T-helper 22 cell (primary cell): ENCODE measurements at places on chromosomes 1 and 21.

- DNase-seq = no peak
These were observed 225.1 kb upstream of the C8B start for GRCh38 chr1:57190898-57191297.

DNA sequence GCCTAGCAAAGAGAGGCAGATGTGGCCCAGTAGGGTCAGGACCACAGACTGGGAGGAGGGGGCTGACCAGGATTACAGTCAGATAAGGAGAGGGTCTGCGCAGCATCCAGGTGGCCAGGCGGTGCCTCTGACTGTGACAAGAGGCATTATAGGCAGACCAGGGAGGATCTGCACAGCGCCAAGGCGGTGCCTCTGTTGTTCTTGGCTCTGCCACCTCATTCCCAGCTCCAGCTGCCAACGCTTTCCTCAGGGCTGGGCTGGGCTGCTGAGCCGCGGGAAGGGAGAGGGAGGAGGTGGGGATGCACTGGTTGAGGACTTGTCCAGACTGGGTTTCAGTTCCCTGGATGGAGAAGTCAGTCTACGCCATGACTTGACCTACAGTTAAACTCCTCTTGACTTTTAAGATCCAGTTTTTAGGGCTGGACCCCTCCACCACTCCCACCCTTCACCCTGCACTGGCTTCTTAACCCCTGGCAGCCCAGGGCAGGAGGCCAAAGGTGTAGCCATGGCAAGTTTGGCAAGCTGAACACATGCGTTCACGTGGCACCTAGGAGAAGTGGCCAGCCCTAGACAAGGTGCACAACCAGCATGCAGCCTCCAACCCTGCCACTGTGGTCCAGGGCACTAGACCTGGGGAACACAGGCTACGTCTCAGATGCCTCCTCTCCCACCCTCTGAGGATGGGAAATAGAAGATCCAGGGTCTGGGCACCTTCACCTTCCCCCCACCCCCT is 4.5 kb upstream of the CRABP2 start:
- no peak for DNase-seq

DNA sequence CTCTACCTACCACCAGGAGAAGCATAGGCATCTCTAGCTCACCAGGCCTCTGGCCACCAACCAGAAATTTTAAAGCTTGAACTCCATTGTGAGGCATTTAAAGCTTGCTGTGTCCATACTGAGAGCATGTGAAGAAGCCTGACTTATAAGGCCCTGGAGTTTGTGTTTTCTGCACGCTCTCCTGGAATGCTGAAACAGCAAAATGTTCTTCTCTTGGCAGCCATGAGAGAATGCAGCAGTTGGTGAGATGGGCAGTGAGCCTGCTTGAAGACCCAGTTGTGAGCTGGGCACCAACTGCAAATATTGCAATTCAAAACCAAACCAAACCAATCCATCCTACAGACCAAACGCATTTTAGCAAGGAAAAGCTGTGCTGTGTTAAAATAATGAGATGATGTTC is 170.0 kb upstream of the IVNS1ABP start:
- no peak for DNase-seq

GRCh38 chr1:57483954-57484353 is 60.1 kb upstream of the DAB1 start:
- no peak for DNase-seq

- DNase-seq = no peak
These were observed 161.9 kb upstream of the KCTD3 start for GRCh38 chr1:215405211-215405610.

- DNase-seq = no peak
These were observed 168.9 kb downstream of the LMO4 start for GRCh38 chr1:87497380-87498203.

GRCh38 chr1:118136187-118136941 is 48.7 kb downstream of the SPAG17 start:
- DNase-seq = no peak

DNA sequence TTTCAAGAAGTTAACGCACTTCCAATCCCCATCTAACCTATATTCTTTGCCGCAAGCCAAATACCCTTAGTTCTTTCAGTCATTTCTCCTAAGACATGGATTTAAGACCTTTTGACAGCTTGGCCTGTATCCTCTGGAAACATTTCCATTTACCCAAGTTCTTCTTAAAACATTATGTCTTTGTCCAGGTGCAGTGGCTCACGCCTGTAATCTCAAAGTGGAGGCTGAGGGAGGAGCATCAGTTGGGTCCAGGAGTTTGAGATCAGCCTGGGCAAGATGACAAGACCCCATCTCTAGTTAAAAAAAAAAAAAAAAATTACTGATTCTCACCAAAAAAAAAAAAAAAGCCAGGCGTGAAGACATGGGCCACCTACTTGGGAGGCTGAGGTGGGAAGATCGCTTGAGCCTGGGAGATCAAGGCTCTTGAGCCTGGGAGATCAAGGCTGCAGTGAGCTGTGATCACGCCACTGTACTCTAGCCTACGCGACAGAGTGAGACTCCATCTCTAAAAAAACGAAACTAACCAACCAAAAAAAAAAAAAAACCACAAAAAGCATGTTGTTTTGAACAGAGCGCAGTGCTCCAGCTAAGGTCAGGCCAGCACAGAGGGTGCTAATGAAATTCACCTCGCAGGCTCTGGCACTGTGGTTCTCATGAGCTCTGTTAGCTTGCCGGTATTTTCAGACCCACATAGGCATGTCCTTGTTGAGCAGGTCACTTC is 36.0 kb downstream of the NUAK2 start:
- peak; percentile 47 for DNase-seq

DNA sequence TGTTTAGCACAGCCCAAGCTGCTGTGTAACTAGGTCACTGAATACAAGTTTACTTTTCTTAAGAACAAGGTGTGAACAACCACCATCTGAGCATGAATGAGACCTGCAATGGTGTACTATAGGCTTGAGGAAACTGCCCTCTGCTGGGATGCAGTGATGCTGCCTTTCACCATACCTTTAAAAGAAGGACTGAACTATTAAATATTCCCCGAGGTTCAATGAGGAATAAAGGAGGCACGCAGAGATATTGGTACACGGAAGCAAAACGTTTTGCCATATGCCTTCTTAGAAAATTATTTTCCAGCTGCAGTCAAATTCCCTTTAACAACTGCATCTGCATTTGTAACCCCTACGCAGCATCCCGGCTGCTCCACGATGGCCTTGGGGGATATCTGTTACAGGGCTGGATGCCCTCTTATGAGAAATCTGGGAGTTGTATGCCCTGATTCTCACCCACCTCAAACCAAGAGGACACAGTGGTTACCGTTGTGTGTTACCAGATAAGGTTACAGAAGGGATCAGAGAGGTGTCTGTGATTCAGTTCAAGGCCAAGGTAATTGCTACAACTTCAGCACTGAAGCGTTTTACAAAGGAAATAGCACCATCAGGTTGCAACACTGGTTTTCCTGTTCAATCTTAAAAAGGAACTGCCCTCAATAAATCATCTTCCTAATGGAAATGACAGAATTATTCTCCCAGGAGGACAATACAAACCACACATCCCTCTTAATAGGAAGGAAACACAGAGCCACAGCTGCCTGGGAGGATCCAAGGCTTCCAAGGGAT is 470.5 kb downstream of the LTN1 start:
- no peak for DNase-seq

- no peak for DNase-seq
These were observed 40.6 kb downstream of the ST6GALNAC3 start for GRCh38 chr1:76115171-76115570.

DNA sequence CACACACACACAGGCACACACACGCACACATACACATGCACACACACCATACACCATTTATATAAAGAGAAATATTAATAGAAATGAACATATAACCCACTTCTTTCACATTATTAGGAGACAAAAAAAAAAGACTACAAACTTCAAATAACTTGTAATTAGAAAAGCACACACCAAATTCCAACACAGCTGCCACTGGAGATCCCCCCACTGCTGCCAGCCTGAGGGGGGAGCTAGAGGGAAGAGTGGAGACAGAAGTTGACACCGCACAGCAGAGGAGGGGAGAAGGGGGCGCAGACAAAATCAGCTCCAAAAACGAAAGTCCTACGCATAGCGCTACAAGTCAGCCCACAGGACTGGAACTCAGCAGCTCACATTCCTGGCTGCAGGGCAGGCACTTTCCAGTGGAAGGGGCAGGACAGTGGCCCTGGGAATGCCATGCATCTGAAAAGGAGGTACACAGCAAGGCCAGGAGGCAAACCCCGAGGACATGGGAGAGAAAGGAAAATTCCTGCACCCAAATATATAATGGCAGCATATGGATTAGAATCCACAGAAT is 36.5 kb downstream of the LGALS8 start:
- no peak for DNase-seq

DNA sequence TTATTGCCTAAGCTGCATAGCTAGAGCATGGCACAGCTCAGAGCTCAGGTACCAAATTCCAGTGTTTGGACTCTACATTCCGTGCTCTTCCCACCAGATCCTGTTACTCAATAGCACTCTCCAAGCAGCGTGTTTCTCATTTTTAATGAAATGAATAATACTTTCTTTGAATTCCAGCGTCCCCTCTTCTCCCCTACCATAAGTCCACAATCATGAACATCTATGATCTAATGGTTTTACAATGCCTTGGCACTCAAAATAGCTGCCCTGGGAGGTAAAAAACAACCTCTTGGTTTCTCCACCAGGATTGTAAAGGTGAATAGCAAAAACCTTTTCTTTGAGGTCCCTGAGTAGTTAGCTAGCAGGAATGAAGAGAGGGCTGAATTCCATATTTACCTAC is 480.0 kb upstream of the PKN2 start:
- no peak for DNase-seq

- DNase-seq = no peak
These were observed 370.8 kb downstream of the AMY1C start for GRCh38 chr1:104120525-104120924.

DNA sequence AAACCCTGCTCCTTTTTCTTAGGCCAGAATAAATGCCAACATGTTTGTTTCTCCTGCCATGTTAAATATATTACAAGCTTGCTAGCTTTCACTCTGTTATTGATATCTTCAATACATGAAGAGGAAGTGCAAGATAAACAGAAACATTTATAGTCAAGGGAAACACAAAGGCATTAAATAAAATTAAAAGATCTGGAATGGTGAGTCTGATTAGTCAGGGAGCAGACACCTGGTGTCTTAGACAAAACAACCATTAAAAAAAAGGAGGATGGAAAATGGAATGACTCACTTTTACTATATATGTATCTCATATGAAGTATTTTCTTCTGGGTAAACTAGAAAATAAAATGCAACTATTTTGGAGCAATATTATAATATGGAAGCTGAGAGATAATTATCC is 123.3 kb downstream of the SMYD3 start:
- DNase-seq = no peak

DNA sequence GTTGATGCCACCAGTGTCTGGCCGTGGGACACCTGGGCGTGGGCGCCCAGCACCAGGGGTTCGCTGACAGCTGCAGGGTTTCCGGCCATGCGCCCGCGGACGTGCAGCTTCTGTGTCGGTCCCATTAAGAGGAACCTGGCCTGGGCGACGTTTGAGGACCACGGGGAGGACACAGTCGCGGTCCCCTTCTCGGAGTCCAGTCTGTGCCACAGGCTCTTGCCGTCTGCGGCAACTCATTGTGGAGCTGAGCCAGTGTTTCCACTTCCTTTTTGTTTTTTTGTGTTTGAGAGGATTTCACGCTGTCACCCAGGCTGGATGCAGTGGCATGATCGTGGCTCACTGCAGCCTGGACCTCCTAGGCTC is 1.6 kb upstream of the C1orf159 start:
- no peak for DNase-seq

GRCh38 chr1:179742717-179743678 is at the start of gene FAM163A:
Gene FAM163A, plus strand, starts transcription at chr1:179743291. Its CDS starts 69,807 bp downstream, at chr1:179813098.
- DNase-seq = no peak

GRCh38 chr1:93025572-93025971 is 53.5 kb upstream of the MTF2 start:
- no peak for DNase-seq

GRCh38 chr1:147821883-147822282 is 61.5 kb upstream of the GJA5 start:
- DNase-seq = no peak

DNA sequence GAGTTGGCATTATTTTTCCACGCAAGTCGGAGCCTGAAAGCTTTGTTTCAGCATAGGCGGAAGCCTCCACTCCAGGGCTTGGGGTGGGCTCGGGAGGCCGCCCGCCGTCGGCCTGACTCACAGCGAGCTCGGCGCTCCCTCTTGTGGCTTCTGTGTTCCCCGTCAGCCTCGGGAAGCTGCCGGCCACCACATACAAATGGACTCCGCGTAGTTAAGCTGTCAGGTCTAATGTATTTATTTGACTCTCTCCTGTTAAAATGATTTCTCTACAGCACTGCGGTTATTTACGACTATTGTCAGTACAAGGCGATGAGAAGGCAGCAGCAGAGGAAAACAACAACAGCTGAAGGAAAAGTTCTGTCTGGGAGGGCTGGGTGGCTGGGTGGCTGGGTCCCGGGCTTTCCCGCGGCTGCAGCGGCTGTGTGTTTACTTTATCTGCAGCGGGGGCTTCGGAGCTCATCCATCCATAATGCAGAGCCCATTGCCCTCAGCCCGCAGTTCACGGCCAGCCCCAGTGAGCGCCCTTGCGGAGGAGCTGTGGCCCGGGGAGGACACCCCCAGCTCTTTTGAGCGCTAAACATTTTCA is 375.7 kb upstream of the CAMK1G start:
- no peak for DNase-seq

- no peak for DNase-seq
These were observed 181.3 kb downstream of the ATP6V1G3 start for GRCh38 chr1:198359024-198359653.
